ENCODE measurements at places on chromosomes 6 and 20. TPM values are rescaled to one million over a fixed set of nuclear protein-coding genes. Genes with fewer than 3 reads are reported as not detected.

- no peak within 1 kb of the TSS for H3K4me3 ChIP-seq
- H3K36me3 ChIP-seq, result no peaks in the 10 kb centered on the region
- no peaks in the 10 kb centered on the region for H3K27me3 ChIP-seq
- no peaks in the 10 kb centered on the region for H3K4me1 ChIP-seq
- H3K27ac ChIP-seq, result no peak within 1 kb of the TSS
- DNase-seq, result no peak
Measured at GRCh38 chr6:6588064-6588923, at the start of gene LY86. Gene LY86 (plus strand): TSS chr6:6588720. CDS start chr6:6588735, 15 bp downstream.

- H3K27ac ChIP-seq, result no peak overlapping the region
- DNase-seq, result no peak
- no peak overlapping the region for H3K4me3 ChIP-seq
- H3K36me3 ChIP-seq, result no peaks in the 10 kb centered on the region
- H3K27me3 ChIP-seq, result no peaks in the 10 kb centered on the region
Measured at GRCh38 chr6:134447423-134447822, 129.5 kb upstream of the SGK1 start.

DNA sequence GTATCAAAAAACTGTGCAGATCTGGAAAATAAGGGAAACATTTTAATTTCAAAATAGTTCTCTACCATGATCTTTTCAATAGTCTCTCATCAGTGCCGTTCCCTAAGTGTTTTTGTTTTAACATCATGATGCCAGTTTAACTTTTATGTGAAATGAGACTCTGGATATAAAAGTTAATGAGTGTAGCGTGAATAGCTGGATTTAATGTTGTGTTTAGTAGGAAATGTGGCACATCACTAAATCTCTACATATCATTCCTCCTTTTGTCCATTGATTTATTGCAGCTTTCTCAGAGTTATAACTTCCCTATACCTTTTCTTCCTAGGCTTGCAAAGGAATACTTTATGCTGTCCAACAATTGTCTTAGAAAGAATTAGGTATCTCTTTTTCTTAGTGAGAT, 81.4 kb upstream of the SCGN start:
- no peak overlapping the region for H3K27ac ChIP-seq
- no peak overlapping the region for H3K4me3 ChIP-seq
- no peaks in the 10 kb centered on the region for H3K27me3 ChIP-seq
- H3K36me3 ChIP-seq, result no peaks in the 10 kb centered on the region

DNA sequence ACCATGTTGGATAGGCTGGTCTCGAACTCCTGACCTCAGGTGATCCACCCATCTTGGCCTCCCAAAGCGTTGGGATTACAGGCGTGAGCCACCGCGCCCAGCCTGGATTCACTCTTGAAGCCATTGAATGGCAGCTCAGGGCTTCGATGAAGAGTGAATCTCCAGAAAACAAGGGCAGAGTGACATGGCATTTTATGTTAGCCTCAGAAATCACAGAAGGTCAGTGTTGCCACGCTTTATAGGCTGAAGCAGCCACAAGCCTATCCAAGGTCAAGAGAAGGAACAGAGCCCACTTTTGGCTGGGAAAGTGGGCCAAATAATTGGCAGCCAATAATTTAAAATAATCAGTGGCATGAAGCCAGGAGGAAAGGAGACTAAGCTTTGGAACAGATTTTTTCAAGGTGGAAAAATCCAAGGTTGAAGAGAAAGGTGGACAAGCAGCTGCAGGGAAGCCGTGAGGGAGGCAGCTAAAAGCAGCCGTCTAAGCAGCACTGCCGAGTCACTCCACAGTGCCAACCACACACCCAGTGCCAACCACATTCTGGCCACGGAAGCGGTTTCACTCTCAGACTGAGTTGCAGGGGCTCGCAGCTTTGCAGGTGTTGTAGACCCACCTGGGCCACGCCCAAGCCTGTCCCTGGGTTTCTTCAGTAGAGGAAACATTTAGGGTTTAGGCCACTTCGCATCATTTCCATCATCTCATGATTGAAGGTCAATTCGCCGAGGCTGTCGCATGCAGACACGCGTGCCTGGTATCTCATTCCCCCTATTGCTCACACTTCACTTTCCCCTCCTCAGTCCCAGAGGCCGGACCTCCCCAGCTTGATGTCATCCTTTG, 17.4 kb upstream of the AVP start:
- no peaks in the 10 kb centered on the region for H3K27me3 ChIP-seq
- H3K27ac ChIP-seq, result no peak overlapping the region
- no peaks in the 10 kb centered on the region for H3K4me1 ChIP-seq
- DNase-seq, result no peak

DNA sequence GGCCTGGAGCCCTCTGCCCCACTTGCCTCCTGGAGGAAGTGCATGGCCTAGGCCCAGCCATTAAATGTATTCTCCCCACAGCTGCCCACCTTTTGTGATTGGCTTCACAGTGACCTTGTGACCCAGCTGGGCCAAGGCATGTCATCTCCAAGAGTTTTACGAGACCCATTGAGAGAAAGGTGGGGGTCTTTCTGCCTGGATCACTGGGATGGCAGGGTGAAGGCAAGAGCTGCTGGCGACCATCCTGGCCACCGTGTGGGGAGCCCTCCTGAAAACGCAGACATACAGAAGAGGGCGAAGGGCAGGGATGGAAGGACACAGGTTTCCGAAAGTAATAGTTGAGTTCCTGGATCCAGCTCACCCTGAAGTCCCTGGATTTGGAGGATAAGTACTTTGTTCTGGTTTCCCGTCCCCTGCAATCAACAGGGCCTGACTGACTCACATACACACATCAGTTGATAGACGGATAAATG, 12.3 kb upstream of the SPO11 start:
- H3K36me3 ChIP-seq, result no peaks in the 10 kb centered on the region
- no peak overlapping the region for H3K4me3 ChIP-seq
- peaks cover 30% of the 10 kb centered on the region for H3K27me3 ChIP-seq

- no peak overlapping the region for H3K27ac ChIP-seq
- no peak for DNase-seq
- no peak overlapping the region for H3K4me3 ChIP-seq
- H3K27me3 ChIP-seq, result peaks cover 17% of the 10 kb centered on the region
- no peaks in the 10 kb centered on the region for H3K4me1 ChIP-seq
Measured at GRCh38 chr6:134172020-134172705, 119.7 kb upstream of the SLC2A12 start.

The POLR1H gene
- 27.2 TPM for total RNA-seq

The RGS17 gene
- total RNA-seq, result 3.7 TPM

The ADGRF4 gene
- 0.27 TPM for total RNA-seq

DNA sequence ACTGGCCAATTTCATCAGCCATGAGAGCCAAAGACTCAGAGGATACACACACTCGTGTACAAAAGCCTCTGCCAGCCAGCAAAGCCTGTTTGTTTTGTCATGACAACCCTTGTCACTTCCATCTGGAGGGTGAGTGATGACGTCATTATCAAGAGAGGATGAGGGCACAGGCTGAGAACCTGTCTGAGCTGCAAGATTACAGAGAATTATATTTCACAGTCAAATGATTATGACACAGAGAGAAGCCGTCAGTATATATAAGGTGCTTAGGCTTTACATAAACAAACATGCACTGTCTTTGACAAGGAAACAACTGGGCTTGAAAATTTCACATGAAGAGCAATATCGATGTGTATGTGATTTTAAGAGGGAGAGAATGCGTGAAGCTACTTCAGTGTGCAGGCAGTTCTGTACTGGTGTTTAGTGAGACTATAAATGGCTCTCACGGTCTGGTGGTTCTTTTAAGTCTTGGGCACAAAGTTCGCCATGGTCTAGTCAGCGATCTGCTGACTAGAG, 36.5 kb upstream of the BCLAF1 start:
- H3K36me3 ChIP-seq, result no peaks in the 10 kb centered on the region
- H3K4me3 ChIP-seq, result no peak overlapping the region
- peak overlapping the region; percentile 94 for H3K27ac ChIP-seq
- no peak for DNase-seq

DNA sequence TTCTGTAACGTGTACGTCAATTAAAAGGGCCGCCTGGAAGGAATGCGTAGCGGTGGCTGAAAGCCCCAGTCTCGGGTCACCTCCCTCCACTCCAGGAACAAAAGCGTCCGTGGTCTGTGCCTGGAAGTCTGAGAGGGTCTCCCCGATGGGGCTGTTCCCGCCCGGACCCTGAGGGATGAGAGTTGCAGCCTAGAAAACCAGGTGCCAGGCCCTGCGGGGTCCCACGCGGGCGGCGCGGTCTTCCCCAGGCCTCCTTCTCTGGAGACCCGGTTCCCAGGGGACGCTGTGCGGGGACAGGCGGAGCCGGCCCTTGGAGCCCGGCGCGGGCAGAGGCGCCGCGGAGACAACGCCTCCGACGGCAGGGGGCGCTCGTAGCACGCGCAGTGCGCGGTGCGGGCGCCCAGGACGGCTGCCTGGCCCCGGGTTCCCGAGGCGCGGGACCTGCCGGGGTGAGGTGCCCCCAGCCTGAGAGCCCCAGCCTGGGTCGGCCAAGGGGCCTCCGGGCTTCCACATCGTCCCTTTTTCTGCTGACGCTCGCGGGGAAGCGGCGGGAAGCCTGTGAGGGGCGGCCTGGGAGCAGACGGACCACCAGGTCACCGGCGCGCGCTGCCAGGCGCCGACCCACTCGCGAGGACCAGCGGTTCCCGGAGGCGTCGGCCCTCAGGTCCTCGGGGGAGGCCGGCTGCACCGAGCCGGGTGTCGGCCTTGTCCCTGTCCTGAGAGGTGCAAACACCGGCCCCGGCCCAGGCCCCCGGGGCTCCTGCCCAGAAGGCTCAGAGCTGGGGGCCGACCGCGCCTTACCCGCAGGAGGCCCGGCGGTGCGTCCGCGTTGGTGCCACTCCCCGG, 5.3 kb upstream of the FOXC1 start:
- peak; percentile 94 for DNase-seq
- peak overlapping the region; percentile 81 for H3K4me3 ChIP-seq
- H3K36me3 ChIP-seq, result no peaks in the 10 kb centered on the region
- H3K27ac ChIP-seq, result no peak overlapping the region
- H3K27me3 ChIP-seq, result peaks cover 69% of the 10 kb centered on the region

The RIN2 gene
- total RNA-seq, result 19.6 TPM

- no peaks in the 10 kb centered on the region for H3K4me1 ChIP-seq
- no peaks in the 10 kb centered on the region for H3K27me3 ChIP-seq
- DNase-seq, result peak; percentile 56
- H3K4me3 ChIP-seq, result no peak overlapping the region
- no peaks in the 10 kb centered on the region for H3K36me3 ChIP-seq
Measured at GRCh38 chr20:4896119-4896702, 105.1 kb downstream of the SLC23A2 start.

GRCh38 chr6:153411070-153411648, 280.1 kb upstream of the RGS17 start:
- no peaks in the 10 kb centered on the region for H3K4me1 ChIP-seq
- no peak overlapping the region for H3K4me3 ChIP-seq
- no peaks in the 10 kb centered on the region for H3K36me3 ChIP-seq
- H3K27me3 ChIP-seq, result no peaks in the 10 kb centered on the region
- H3K27ac ChIP-seq, result no peak overlapping the region
- DNase-seq, result no peak

DNA sequence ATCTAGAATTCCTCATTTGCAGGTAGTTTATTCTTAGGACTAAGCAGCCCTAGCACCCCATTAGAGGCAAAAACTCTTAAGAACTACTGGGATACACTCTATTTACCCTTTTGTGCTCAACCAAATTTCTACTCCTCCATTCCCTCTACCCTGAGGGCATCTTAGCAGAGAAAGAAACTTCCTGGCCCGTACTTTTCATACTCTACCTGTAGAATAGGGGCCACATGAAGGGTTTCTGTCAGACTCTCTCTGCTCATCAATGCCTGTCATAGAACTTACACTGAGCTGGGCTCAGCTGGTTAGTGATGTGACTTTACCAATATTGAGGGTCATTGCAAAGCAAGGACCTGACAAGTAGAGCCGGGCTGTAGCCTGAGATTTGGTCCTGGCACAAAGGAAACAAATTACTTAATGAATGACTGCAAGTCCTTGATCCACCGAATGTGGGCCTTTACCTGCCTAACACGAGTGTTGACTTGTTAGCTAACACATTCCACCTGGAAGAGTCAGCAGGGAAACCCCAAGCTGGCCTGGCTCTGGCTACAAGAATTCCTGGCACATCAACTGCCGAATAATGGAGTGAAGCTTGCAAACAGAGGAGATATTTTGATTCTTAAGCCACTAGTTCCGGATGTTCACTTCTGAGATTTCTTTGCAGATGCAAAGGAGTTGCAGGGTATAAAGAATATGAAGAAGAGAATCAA, 280.5 kb upstream of the JAG1 start:
- no peak overlapping the region for H3K27ac ChIP-seq
- DNase-seq, result peak; percentile 51
- H3K36me3 ChIP-seq, result no peaks in the 10 kb centered on the region
- H3K4me3 ChIP-seq, result no peak overlapping the region

DNA sequence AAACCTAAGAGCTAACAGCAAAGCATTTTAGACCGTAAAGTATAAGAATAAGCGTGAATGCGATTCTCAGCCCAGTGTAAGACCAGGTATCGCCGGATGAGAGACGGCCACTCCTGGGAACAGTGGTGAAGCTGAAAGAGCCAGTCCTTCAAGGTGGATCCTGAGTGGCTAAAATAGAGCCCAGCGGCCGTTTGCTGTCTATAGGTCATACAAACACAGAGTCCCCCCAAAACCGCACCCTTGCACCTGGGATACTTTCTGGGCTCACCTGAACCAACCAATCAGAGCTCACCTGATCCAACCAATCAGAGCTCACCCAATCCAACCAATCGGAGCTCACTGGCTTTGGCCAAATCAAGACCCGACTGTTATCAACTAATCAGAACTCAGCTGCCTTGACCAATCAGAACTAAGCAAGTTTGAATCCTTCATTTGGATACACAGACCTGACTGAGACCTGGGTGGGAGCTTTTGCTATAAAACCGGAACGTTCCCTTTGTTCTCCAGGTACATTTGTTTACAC, 248.2 kb downstream of the DLL1 start:
- DNase-seq, result no peak
- no peak overlapping the region for H3K4me3 ChIP-seq
- H3K4me1 ChIP-seq, result peaks cover 4% of the 10 kb centered on the region
- no peaks in the 10 kb centered on the region for H3K36me3 ChIP-seq
- no peak overlapping the region for H3K27ac ChIP-seq
- H3K27me3 ChIP-seq, result no peaks in the 10 kb centered on the region

- DNase-seq, result no peak
- H3K36me3 ChIP-seq, result no peaks in the 10 kb centered on the region
- H3K4me1 ChIP-seq, result no peaks in the 10 kb centered on the region
- no peaks in the 10 kb centered on the region for H3K27me3 ChIP-seq
- no peak overlapping the region for H3K27ac ChIP-seq
- no peak overlapping the region for H3K4me3 ChIP-seq
Measured at GRCh38 chr6:147633191-147633590, 124.7 kb downstream of the SAMD5 start.

GRCh38 chr20:48194583-48194982, 409.3 kb upstream of the SULF2 start:
- no peak for DNase-seq
- H3K27me3 ChIP-seq, result no peaks in the 10 kb centered on the region
- H3K27ac ChIP-seq, result no peak overlapping the region
- H3K4me1 ChIP-seq, result peaks cover 22% of the 10 kb centered on the region
- H3K4me3 ChIP-seq, result no peak overlapping the region
- H3K36me3 ChIP-seq, result no peaks in the 10 kb centered on the region

Measured in endodermal cell (in vitro differentiated cells).